Naive thymus-derived CD4-positive, alpha-beta T cell (primary cell): ENCODE measurements at places on chromosomes 3 and 15. TPM values are rescaled to one million over a fixed set of nuclear protein-coding genes. Genes with fewer than 3 reads are reported as not detected.

DNA sequence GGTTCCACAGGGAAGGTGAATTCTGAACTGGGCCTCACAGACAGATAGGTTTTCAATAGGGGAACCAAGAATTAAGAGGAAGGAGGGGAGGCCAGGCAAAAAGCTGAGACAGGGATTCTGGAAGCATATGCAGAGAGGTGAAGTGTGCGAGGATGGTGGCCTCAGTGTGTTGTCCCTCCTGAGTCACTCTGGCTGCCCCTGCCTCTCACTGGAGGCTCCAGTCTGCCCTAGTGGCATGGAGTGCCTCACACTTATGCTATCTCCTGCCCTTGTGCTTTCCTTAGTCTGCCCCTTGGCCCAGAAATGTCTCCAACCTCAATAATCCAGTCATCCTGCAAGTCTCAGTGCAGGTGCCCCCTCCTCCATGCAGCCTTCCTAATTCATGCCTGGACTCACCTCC is 32.2 kb upstream of the RBP1 start:
- DNase-seq, result no peak

GRCh38 chr3:299590-300301 is 103.2 kb downstream of the CHL1 start:
- no peak for DNase-seq

- no peak for DNase-seq
Measured at GRCh38 chr3:12638105-12638504, 25.8 kb downstream of the RAF1 start.

DNA sequence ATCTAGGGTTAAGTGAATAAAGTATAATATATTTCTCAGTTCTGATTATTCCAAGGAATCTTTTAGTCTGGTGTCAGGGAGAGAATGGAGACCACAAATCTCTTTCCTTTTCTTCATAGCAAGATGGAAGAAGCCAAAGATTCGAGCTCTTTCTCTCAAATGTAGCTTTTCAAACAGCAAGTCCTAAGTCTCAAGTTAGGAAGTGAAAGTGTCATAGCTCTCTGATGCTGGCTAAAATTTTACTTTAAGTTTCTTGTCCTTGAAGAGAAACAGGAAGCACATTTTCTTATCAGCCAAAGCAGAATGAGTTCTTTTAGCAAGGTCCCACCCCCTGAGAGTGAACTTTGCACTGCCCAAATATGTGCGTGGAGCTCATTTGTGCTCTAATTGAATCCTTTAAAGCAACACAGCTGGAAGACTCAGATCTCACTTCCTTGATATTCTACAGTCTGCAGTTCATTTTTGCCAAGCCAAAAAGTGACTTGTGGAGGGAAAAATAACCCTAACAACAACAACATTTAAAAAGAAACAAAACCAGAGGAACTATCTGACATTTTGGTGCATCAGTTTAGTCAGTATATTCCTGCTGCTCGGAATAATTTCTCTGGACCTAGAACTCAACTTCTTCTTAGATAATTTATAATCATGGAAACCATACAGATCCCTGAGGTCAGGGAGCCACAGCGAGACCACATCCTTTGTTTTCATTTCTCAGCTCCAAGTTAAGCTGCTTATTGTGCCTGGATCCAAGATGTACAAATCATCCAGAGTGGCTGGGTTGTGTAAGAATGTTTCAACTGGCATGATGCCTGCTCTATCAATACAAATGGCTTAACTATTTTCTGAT is 238.7 kb upstream of the P2RY1 start:
- no peak for DNase-seq

TTLL13 gene
- total RNA-seq, result 0.51 and 1.8 TPM in 2 replicates
